Mesothelial cell of epicardium (in vitro differentiated cells): ENCODE measurements at places on chromosomes 11 and 22. TPM values are rescaled to one million over a fixed set of nuclear protein-coding genes. Genes with fewer than 3 reads are reported as not detected.

PIK3IP1 gene
- 16.9 to 19.1 TPM (median 17.4 TPM) in 3 replicates for total RNA-seq

TAF10 gene
- 112 to 119 TPM (median 115 TPM) in 3 replicates for total RNA-seq

TRPC6 gene
- total RNA-seq = 0.33 to 0.50 TPM (median 0.42 TPM) in 3 replicates

C11orf16 gene
- total RNA-seq = not detected in 3 replicates

BTG4 gene
- not detected in 3 replicates for total RNA-seq

FGF3 gene
- not detected in 3 replicates for total RNA-seq

FZD4 gene
- 20.1 to 22.5 TPM (median 20.7 TPM) in 3 replicates for total RNA-seq

PARVA gene
- 77.1 to 78.3 TPM (median 78.2 TPM) in 3 replicates for total RNA-seq

BRSK2 gene
- total RNA-seq = 4.6 to 6.8 TPM (median 4.9 TPM) in 3 replicates

TAGLN gene
- 192 to 206 TPM (median 197 TPM) in 3 replicates for total RNA-seq

CD44 gene
- total RNA-seq = 1.7 to 2.9 TPM (median 1.9 TPM) in 3 replicates

MTMR3 gene
- 54.4 to 58.8 TPM (median 58.7 TPM) in 3 replicates for total RNA-seq

APOBEC3C gene
- 32.6 to 34.7 TPM (median 34.0 TPM) in 3 replicates for total RNA-seq

ARHGEF17 gene
- 136 to 150 TPM (median 140 TPM) in 3 replicates for total RNA-seq

RNF26 gene
- 36.1 to 37.1 TPM (median 36.2 TPM) in 3 replicates for total RNA-seq

GNG3 gene
- 0.60 to 1.5 TPM (median 0.97 TPM) in 3 replicates for total RNA-seq

SYCE3 gene
- 0.59 to 0.76 TPM in 2 of 3 replicates, not detected in the other for total RNA-seq

C22orf31 gene
- total RNA-seq = 0.44 to 0.45 TPM in 2 of 3 replicates, not detected in the other

KRTAP5-11 gene
- total RNA-seq = 0.44 TPM in 1 of 3 replicates, not detected in the others

DBX1 gene
- total RNA-seq = not detected in 3 replicates

TESMIN gene
- total RNA-seq = 15.9 to 19.2 TPM (median 16.0 TPM) in 3 replicates

KRTAP5-2 gene
- not detected in 3 replicates for total RNA-seq

OR8G5 gene
- not detected in 3 replicates for total RNA-seq

POTEH gene
- total RNA-seq = 0.11 TPM in 1 of 3 replicates, not detected in the others

PLXNB2 gene
- total RNA-seq = 467 to 493 TPM (median 468 TPM) in 3 replicates

OR5P2 gene
- total RNA-seq = 1.7 to 3.0 TPM (median 2.1 TPM) in 3 replicates

MMP13 gene
- not detected in 3 replicates for total RNA-seq
